Right ventricle myocardium inferior (tissue), 1 donor: ENCODE measurements at places on chromosomes 7 and 10. TPM values are rescaled to one million over a fixed set of nuclear protein-coding genes. Genes with fewer than 3 reads are reported as not detected.

Gene MYH16
- not detected for total RNA-seq

Gene CCDC172
- total RNA-seq = not detected

GRCh38 chr7:53415816-53416215 lies 380.4 kb downstream of the POM121L12 start:
- no peak for DNase-seq

- no peak for DNase-seq
Measured at GRCh38 chr7:29588900-29589696, 25.5 kb downstream of the PRR15 start.

Gene GIMAP5
- total RNA-seq = 9.0 TPM
